CD4-positive, CD25-positive, alpha-beta regulatory T cell (primary cell): ENCODE measurements at places on chromosomes 5 and 9.
A peak's percentile ranks its signal among the peaks of the same experiment; 100 is the strongest.

DNA sequence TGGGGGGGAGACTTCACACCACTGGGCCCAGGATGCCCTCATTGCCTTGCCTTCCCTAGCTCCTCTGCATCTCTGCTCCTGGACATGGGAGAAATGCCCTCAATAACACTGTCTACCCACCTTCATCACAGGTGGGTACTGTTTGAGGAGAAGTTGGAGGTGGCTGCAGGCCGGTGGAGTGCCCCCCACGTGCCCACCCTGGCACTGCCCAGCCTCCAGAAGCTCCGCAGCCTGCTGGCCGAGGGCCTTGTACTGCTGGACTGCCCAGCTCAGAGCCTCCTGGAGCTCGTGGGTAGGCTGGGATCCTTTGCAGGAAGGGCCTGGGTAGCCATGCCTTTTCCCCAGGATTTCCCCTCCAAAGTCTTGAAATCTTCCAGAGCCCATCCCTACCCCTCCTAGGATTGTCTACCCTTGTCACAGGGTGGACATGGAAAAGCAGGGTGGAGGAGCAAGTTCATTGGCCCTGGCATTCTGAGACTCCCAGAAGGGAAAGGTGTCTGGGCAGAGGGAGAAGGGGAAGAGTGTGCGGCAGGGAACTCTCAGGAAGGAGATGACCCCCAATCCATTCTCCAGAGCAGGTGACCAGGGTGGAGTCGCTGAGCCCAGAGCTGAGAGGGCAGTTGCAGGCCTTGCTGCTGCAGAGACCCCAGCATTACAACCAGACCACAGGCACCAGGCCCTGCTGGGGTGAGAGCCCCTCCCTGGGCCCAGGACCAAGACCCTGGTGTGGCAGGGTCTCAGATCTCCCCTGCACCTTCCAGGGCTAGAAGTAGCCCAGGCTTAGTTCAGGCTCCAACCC, 886 bp downstream of the SLC4A9 start:
- H3K27ac ChIP-seq: no peak overlapping the region
- no peak for DNase-seq
- peaks cover 10% of the 10 kb centered on the region for H3K4me1 ChIP-seq

DNA sequence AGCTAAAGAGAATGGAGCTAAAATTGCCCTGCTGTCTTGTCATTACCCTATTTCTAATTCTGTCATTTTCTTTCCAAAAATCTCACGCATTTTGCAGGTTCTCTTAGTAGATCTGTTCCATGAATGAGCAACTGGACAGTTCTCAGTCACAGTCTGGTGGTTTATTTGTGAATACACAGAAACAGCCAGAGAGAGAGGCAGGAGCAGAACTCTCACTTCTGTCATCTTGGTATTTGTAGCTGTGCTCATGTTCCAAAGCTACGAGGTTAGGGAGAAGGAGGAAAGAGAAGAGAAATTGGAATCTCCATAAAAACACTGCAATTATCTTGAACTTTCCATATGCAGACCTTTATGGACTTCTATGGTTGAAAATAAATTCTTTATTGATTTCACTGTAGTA, 118.0 kb upstream of the OR13F1 start:
- H3K4me1 ChIP-seq: no peaks in the 10 kb centered on the region
- no peaks in the 10 kb centered on the region for H3K36me3 ChIP-seq
- no peak overlapping the region for H3K27ac ChIP-seq
- no peak overlapping the region for H3K4me3 ChIP-seq
- no peaks in the 10 kb centered on the region for H3K27me3 ChIP-seq
- no peak for DNase-seq

DNA sequence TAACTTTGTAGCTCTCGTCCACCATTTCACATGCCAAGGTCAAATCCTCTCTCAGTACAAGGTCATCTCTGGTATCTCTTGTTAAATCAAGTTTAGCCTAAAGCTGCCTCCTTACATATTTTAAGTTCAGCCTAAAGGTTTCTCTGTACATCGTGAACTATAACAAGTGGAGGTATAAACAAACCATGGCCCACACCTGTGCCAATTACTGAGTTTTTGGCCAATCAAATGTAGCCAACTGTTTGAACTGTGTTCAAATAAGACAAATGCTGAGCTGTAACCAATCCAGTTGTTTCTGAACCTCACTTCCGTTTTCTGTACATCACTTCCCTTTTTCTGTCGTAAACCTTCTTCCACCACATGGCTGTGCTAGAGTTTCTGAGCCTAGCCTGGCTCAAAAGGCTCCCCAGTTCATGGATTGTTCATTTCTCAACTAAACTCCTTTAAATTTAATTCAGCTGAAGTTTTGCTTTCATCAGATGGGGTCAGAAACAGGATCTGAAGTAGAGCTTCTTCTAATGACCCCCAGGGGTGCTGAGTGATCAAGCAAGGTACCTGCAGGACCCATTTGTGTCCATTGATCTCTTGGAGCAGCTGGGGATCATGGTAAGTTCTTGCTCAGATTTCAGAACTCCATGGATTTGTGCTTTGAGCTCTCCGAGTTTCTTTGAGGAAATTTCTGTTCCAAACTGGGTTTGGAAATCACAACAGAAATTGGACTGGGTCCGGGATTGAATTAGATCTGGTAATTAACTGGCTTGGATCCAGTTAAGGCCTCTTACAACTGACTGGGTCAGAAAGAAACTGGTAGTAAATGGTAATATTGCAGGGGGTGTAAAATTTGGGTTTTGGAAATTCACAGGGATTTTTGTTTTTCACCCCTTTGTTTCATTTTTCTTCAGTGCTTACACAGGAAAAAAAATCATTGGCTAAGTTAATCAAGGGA, 11.0 kb upstream of the NANS start:
- H3K4me3 ChIP-seq: peak overlapping the region; percentile 70
- H3K4me1 ChIP-seq: no peaks in the 10 kb centered on the region
- no peaks in the 10 kb centered on the region for H3K36me3 ChIP-seq
- DNase-seq: peak; percentile 84
- peak overlapping the region; percentile 45 for H3K27ac ChIP-seq

- no peak overlapping the region for H3K27ac ChIP-seq
- H3K4me3 ChIP-seq: no peak overlapping the region
- no peak for DNase-seq
- H3K27me3 ChIP-seq: peaks cover 18% of the 10 kb centered on the region
- no peaks in the 10 kb centered on the region for H3K4me1 ChIP-seq
Measured at GRCh38 chr5:115313632-115314031, 17.2 kb upstream of the CCDC112 start.

- no peak overlapping the region for H3K27ac ChIP-seq
- no peaks in the 10 kb centered on the region for H3K36me3 ChIP-seq
- no peaks in the 10 kb centered on the region for H3K4me1 ChIP-seq
- peaks cover 11% of the 10 kb centered on the region for H3K27me3 ChIP-seq
Measured at GRCh38 chr9:89277454-89277853, 33.5 kb upstream of the CKS2 start.

- DNase-seq: no peak
- H3K27ac ChIP-seq: no peak overlapping the region
- H3K4me3 ChIP-seq: no peak overlapping the region
- H3K4me1 ChIP-seq: no peaks in the 10 kb centered on the region
Measured at GRCh38 chr9:73269430-73270101, 117.9 kb downstream of the ANXA1 start.

- H3K27ac ChIP-seq: no peak overlapping the region
- H3K4me1 ChIP-seq: no peaks in the 10 kb centered on the region
- H3K4me3 ChIP-seq: no peak overlapping the region
- no peaks in the 10 kb centered on the region for H3K27me3 ChIP-seq
- H3K36me3 ChIP-seq: no peaks in the 10 kb centered on the region
- no peak for DNase-seq
Measured at GRCh38 chr5:5353681-5354080, 68.8 kb upstream of the ICE1 start.

DNA sequence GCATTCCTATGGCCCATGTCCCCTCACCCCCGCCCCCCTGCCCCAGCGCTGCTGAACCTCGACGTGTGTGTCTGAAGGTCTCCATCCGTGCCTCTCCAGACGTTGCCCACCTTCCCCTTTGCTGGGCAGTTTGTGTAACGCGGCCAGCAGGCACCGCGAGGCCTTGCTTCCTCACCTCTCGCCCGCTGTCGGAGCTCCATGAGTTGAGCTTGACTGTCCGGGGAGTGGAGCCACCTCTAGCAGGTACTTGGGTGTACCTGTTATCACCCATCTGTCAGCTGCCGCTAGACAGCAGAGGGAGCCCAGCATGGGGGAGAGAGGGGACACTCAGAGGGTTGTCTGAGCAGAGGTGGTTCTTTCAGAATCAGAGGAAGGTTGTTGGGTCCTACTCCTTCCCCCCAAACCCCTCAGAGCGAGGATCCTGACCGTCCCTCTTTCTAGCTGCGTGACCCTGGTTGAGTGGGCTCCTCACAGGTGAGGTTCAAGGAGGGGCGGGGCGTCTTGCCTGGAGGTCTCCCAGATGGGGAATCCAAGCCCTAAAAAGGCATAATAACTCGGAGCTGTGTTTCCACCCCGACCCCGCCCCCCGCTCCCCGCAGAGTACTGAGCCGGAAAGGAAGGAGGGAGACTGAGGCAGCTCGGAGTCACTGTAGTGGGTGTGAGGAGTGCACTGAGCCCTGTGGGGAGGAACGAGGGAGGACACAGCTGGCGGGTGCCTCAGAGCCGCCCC, 184.7 kb downstream of the C9orf50 start:
- DNase-seq: no peak
- H3K27me3 ChIP-seq: peaks cover 8% of the 10 kb centered on the region
- no peak overlapping the region for H3K4me3 ChIP-seq
- H3K27ac ChIP-seq: no peak overlapping the region
- H3K36me3 ChIP-seq: no peaks in the 10 kb centered on the region
- peaks cover 24% of the 10 kb centered on the region for H3K4me1 ChIP-seq

GRCh38 chr5:137275083-137275482, 224.0 kb downstream of the SPOCK1 start:
- H3K36me3 ChIP-seq: no peaks in the 10 kb centered on the region
- H3K4me3 ChIP-seq: no peak overlapping the region
- no peak for DNase-seq
- no peaks in the 10 kb centered on the region for H3K27me3 ChIP-seq

DNA sequence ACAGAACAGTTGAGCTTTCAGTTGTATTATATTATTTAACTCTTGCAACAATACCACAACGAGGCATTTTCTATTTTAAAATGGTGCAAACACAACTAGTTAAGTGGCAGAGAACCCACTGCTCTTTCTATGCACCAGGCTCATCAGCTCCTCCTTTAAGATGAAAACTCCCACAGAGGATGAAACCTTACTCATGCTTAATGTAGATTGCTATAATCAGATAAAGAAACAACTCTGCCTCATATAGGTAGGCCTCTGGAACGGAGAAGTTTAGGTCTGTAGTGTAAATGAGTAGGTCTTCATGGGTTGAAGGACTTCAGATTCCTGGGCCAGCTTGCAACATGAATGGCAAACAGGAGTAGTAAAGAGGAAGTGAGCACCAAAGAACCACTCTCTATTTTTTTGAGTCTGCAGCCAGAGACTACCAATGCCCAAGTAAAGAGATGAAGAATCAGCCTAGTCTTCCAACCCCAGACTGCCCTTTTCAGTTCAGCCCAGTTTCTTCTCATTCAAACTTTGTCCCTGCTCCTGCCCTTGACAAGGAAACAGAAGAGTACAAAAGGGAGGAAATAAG, 33.9 kb downstream of the HACD4 start:
- H3K4me1 ChIP-seq: peaks cover 27% of the 10 kb centered on the region
- H3K27ac ChIP-seq: peak overlapping the region; percentile 63
- peak; percentile 4 for DNase-seq
- peaks cover 7% of the 10 kb centered on the region for H3K36me3 ChIP-seq
- H3K27me3 ChIP-seq: no peaks in the 10 kb centered on the region

DNA sequence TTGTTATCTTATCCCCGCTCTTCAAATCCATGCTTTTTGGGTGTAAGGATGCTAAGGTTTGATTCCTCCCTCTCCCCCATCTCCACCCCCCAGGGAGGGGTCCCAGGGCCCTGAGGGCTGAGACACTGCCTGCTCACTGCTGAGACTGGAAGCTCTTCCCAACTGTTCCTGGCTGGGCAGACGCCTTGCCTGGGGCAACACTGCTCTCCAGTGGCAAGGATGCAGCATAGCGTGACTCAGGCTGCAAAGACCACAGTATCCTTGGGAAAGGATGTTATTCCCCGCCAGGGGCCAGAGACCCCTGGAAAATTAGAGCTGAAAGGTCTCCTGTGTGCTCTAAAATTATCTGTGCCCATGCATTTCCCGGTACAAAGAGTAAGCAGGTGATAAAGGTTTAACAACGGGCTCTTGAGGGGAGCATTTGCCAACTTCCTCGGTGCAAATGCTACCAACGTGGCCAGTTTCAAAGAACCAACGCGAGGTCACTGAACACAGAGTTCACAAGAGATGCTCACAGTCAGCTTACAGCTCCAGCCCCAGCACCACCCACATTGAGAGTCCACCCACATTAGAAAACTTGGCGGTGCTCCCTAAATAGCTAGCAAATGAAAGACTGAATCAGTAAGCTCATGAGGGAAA, 271.9 kb downstream of the NSG2 start:
- no peak for DNase-seq
- H3K27ac ChIP-seq: no peak overlapping the region
- H3K4me1 ChIP-seq: no peaks in the 10 kb centered on the region
- no peaks in the 10 kb centered on the region for H3K27me3 ChIP-seq
- H3K36me3 ChIP-seq: no peaks in the 10 kb centered on the region

DNA sequence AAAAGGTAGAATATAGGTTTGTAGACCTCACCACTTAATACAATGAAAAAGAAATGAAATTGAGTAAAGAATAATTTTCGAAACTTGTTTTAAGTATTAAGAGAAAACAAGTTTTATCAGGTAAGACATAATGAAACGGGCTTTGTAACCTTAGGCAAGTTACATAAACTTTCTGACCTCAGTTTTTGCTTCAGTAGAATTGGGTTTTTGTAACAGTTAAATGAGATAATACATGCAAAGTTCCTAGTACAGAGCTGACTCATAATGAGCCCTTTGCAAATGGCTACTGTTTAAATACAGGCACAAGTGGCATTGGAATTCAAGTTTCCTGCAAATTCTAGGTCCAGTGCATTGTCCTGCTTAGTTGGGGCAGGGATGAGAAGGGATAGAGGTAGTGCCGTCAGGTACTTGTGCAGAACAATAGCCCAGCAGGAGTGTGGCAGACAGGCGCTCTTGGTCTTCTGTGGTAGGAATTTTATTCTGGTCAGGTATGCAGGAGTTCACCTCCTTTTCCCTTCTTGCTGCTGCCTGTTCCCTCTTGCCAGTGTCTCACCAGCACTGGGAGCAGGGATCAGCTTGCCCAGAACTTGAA, 203.8 kb downstream of the PBX3 start:
- peaks cover 3% of the 10 kb centered on the region for H3K36me3 ChIP-seq
- H3K4me1 ChIP-seq: no peaks in the 10 kb centered on the region
- no peak for DNase-seq
- no peak overlapping the region for H3K4me3 ChIP-seq
- no peak overlapping the region for H3K27ac ChIP-seq

- no peaks in the 10 kb centered on the region for H3K4me1 ChIP-seq
- no peak overlapping the region for H3K4me3 ChIP-seq
- H3K36me3 ChIP-seq: no peaks in the 10 kb centered on the region
Measured at GRCh38 chr9:91488341-91488740, 64.7 kb upstream of the NFIL3 start.
